Stimulated activated CD4-positive, alpha-beta T cell treated with anti-CD3 and anti-CD28 coated beads, Interleukin-1b, Interleukin-23, amount 100 ng/mL, for 1 hour (primary cell): ENCODE measurements at places on chromosomes 13 and 19.

- no peak for DNase-seq
Observed at GRCh38 chr13:95494082-95494681, 58.3 kb upstream of the CLDN10 start.

- DNase-seq, result no peak
Observed at GRCh38 chr13:106494506-106494905, 41.0 kb downstream of the EFNB2 start.

DNA sequence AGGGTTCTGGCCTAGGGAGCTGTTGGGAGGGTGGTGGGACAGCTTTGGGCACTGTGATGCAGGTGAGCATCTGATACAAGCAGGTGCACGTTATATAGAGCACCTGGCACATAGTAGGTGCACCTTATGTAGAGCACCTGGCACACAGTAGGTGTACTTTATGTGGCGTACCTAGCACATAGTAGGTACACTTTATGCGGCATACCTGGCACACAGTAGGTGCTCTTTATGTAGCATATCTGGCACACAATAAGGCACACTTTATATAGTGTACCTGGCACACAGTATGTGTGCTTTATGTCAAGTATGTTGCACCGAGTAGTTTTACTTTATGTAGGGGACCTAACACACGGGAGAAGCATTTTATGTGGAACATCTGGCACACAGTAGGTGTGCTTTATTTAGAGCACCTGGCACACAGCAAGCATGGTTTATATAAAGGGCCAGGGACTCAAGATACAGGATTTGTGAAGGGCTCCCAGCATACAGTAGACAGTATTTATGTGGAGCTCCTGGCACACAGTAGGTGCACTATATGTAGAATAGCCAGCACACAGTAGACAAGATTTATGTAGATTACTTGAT, 1.6 kb upstream of the CYP4F12 start:
- no peak for DNase-seq

DNA sequence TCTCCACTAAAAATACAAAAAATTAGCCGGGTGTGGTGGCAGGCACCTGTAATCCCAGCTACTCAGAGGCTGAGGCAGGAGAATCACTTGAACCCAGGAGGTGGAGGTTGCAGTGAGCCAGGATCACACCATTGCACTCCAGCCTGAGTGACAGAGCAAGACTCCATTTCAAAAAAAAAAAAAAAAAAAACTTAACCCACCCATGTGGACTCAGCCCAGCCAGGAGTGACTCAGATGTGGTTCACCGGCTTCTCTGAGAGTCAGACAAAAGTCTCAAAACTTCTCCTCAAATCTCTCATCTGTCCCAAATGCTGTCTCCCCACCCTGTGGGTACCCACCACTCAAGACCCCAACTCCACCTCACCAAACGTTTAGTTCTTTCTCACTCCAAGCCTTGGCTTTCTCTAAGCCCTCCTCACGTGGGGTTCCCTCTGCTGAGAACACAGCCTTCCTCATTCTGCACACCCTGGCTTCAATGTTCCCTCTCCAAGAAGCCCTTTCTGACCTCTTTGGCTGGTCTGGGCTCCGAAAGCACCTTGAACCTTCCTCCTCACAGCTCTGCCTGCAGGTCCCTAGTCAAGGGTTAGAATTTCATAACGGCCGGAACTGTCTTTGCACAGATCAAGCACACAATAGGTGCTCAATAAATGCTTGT, 11.1 kb upstream of the RAB3A start:
- DNase-seq, result no peak

- no peak for DNase-seq
Observed at GRCh38 chr13:49616676-49617065, 11.6 kb upstream of the ARL11 start.

GRCh38 chr19:41901707-41902360, 18.9 kb downstream of the ARHGEF1 start:
- no peak for DNase-seq

DNA sequence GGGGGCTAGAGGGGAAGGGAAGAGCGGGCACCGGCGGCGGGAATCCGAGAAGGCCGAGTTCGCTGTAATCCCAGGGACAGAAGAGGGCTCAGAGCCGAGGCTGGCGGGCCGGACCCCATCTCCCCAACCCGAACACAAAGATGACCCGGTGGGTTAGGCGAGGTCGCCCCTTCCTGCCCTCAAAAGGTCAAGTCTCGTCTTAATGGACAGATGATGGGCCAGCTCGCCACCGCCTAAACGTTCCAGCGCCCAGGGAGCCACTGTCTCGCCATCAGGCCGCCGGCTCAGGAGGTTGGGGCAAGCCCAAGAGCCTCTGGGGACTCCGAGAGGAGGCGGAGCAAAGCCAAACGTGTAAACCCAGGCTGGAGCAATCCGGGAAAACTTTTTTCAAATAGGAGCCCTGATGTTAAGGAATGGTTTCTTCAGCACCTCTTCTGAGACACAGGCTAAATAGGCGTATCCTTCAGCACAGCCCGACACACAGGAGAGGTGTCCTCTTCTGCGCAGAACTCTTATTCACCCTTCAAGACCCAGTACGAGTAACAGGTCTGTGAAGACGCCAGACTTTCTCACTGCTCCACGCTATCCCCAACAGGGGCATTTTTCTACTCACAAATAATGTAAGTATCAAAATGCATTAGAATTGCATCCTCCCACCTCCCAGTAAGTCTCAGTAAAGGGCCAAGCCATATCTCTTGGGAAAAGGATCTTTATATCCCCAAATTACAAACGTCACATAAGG, 6.3 kb upstream of the POU4F1 start:
- DNase-seq, result no peak

- DNase-seq, result no peak
Observed at GRCh38 chr13:29925457-29926097, 75.2 kb upstream of the UBL3 start.

DNA sequence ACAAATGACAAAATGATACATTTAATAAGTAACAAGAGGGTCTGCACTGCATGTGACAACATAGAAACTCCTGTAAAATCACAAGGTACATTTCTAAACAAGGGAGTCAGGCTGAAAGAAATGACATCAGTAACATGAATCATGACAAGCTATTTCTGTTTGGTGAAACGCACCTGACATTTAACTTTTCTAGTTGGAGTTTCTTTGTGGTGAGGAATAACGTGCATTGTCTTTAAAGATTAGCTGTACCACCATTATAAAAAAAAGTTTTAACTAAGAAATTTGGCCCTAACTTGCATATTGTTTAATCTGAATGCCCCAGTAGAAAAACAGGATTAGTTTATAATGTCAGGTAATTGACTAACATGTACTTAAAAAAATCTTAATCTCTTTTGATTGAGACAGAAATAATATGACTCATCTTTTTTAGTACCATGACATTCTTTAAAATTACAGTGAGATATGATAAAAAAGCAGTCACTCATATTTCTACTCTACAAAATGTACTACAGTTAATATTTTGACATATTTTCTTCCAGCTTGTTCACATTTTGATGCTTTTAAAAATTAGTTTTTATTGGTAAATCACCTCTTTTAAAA, 418.2 kb downstream of the KLF12 start:
- no peak for DNase-seq

DNA sequence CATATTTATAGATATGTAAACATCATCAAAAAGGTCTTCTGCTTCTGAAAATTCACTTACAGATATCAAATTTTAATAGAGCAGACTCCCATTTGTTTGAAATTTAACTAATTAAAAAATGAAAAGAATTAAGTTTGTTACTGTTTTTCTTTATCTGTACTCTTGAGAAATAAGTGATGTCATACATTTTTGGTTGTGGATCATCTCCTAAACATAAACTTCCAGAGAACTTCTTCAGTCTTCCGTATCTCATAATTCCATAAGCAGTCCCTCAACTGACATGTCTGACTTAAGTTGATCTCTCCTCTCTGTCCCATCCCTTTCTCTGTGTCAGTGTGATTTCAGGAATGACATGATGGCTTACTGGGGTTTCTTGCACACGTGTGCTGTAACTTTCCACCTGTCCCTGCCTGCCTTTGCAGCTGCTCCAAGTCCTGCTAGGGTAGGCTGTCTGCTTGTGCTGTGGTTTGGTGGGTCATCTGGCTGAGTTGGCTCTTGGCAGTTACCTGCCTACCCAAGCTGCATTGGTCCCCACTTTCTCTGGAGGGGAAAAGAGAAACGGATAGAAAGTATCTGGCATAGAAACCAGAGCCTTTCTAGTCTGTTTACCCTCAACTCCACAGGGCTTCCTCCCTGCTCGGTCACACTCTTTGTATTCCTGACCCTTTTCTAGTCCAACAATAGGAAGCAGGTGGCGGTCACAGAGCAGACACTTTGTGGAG, 127.1 kb downstream of the GGACT start:
- no peak for DNase-seq

DNA sequence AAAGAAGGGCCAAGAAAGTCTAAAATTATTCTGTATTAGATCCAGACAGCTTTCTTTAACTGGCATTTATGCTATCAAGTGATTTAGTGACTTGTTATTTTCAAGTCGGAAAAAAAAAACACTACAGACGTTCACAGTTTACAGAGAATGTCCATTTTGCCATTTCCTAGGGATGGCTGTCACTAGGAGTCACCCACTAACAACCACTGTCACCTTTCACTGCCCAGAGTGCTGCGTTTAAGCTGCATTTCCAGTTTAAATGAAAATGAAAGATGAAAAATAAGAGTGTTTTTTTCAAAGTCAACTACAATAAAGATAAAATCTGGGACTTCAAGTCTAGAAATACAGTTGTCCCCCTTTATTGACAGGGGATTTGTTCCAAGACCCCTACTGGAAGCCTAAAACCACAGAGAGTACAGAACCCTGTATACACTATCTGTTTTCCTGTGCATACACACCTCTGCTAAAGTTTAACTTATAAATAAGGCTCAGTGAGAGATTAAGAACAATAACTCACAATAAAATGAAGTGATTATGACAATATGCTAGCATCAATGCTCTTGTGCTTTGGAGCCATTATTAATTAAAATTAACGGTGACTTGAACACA, 112.5 kb downstream of the SACS start:
- no peak for DNase-seq

DNA sequence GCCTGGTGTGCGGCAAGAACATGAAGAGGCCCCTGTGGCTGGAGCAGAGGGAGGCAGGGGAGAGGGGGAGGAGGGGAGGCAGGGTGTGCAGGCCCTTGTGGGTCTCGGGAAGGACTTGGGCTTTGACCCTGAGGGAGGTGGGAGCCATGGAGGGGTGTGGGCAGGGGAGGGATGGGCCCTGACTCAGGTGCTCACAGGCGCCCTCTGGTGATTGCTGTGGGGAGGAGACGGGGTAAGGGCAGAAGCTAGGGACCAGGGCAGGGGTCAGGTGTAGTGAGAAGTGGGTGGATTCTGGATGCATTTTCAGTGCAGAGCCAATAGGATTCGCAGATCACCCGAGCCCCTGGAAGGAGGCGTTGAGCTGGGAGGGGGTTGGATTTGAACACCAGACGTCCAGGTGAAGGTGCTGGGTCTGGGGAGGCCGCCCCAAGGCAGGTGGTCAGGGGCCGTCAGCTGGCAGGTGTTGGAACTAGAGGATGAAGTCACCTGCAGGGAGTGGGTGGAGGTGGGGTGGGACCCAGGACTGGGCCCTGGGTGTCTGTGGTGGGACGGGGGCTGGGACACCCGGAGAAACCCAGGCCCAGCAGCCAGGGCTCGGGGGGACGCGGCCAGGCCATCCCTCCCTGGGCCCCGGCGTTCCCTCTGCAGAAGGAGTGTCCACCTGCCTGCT, 185.4 kb downstream of the KDM4B start:
- no peak for DNase-seq

DNA sequence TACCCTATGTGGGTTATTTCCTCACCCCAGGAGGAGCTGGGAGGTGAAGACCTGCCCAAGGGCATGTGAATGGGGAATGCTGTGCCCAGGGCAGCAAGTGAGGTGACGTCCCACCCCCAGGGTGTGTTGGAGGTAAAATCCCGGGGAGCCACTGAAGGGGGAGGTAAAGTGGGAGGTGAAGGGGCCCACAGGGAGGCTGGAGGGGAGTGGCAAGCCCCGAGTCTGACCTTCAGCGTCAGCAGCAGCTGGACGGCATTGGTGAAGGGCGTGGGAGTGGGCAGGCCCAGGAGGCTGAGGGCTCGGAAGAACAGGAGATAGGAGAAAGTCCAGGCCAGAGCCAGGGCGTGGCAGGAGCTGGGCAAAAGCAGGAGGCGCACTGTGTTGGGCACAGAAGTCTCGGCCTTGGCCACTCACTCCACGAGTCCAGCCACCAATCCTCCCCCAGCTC, 2.4 kb downstream of the MBOAT7 start:
- DNase-seq, result no peak

GRCh38 chr13:107680115-107680514, 535.2 kb downstream of the LIG4 start:
- DNase-seq, result no peak

DNA sequence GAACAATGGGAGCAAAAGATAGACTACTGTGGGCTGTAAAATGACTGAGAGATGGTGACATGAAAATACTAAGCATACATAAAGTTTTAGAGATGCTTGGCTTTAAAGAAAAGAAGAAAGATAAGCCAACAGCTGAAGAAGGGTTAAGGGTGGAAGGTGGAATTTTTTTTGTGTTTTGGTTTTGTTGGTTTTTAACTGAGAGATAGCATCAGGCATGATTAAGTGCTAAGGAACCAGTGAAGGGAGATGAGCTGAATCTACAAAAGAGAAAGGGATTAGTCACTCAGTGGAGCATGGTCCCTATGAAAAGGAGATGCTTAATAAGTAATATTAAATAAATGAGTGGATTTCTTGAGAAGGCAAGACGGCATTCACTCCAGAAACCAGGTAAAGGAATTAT, 12.5 kb upstream of the TBC1D4 start:
- no peak for DNase-seq

DNA sequence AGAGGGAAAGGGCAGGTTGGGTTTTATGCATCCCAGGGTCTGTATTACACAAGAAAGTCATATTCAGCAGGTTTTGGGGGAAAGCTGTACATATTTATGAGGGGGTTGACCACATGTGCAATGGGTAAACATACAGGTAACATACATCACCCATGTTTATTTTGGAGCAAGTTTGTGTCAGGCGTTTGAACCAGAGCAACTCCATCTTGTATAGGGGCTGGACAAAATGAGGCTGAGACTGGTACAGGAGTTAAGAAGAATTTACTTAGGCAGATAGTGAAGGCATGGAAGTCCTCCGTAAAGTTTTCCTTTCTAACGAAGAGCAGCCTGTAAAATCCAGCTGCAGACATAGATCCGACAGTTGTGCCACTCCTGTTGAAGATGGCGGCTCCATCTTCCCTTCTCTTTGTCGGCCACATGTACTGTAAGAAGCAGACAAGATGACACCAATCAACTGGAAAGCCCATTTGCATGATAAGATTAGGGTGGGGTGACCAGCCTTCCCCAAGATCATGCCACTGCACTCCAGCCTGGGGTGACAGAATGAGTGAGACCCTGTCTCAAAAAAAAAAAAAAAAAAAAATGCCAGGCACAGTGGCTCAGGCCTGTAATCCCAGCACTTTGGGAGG, 4.7 kb upstream of the NUDT19 start:
- DNase-seq, result no peak
